ENCODE measurements at places on chromosomes 1 and 21.
A peak's percentile ranks its signal among the peaks of the same experiment; 100 is the strongest.

GRCh38 chr1:61300899-61301298 lies 218.5 kb downstream of the NFIA start:
- no peak for DNase-seq

DNA sequence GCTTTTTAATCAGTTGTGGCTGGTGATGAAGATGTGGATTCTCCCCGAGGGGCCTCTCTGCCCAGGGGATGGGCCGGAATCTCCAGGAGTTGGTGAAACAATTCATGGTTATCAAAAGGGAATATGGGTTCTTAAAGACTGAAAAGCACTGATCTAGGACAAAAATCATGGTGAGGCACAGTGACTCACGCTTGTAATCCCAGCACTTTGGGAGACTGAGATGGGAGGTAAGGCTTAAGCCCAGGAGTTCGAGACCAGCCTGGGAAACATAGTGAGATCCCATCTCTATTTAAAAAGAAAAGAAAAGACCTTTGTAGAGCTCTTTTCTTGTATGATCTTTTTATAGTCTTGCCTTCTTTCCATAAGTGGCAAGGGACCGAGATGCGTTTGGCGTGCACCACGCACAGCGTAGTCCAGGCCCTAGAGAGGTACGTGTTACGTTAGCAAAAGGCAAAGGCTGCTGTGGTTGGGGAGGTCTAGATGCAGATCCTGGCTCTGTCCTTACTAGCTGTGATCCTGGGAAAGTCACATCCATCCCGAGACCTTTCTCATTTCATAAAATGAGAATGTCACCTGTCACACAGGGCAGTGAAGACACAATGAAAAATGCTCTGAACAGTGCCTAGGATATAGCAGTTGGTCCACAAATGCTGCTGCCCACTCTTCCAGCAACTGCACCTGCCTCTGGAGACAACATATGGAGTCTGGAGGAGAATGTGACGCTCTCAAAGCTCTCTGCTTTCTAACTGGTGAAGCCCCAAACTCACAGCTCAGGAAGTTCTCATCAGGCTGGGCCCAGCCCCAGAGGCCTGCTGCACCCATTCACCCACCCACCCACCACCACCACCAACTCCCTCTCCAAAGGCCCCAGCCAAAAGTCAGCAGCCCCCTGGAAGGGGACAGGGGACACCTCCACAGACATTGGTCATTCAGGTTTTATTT lies 54.8 kb downstream of the KIF21B start:
- DNase-seq, result no peak

DNA sequence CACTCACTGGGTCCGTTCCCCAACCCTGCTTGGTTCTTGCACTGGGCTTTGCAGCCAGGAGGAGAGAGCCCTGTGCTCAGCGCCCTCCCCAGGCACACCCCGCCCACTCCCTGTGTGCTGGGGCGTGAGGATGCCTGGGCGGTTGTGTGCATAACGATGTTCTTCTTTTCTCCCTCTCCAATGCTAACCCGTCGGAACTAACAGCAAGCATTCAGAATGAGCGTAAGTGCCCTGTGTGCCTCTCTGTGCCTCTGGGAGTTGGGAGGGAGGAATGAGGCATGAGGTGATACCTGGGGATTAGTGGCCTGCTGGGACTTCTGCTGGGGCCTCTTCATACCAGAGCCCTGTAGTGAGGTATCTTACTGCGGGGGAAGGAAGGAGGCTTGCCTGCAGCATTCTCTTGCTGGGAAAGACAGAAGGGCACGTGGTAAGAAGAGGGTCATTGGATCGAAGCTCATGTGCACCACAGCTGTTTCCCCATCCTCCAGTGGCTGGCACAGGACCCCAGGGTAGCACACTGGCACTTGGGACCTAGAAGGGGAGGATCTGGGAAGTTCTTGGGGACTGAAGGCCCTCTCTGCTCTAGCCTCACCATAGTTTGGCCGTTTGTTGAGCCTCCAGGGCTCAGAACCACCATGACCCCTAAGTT lies 79.8 kb downstream of the NFASC start:
- no peak for DNase-seq

DNA sequence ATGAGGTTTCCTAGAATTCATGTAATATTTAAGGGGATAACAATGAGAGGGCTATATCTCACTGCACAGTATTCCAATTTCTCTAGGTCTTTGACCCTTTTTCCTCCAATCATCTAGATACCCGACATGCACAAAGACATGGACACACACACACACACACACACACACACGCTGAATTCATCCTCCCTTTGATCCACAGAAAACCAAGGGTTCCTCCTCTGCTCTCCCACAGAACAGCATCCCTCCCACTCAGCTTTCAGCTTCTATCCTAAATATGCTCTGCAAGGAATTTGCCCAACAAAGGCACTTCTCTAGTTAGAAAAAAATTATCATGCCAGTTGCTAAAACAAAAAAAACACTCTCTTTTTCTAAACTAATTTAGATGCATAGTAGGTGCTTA lies 231.7 kb downstream of the RGS7 start:
- DNase-seq, result no peak

- no peak for DNase-seq
These were observed 334.2 kb upstream of the SNX7 start for GRCh38 chr1:98327220-98327861.

GRCh38 chr21:37619464-37619974 lies 252.9 kb downstream of the DYRK1A start:
- DNase-seq, result no peak

- no peak for DNase-seq
These were observed 16.5 kb downstream of the PODN start for GRCh38 chr1:53078333-53079101.

DNA sequence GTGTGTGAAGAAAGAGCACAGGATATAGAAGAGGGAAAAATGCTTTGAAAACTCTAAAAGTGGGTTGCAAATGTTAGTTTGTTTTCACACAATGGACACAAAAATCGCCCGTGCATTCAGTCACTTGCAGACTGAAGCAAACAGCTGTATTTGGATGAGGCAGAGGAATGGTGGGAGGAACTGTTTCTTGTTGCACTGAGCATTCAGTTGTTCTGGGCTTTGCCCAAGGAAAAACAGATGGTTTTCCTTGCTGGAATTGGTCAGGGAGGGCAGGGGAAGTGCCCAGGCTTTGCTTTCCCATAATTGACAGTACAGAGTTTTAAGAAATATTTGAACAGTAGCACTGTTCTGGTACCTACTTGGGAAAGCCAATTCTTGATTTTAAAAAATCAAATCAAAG lies 19.5 kb upstream of the WARS2 start:
- no peak for DNase-seq

- no peak for DNase-seq
These were observed at the start of gene AGMAT for GRCh38 chr1:15584489-15585363. Gene AGMAT (minus strand): TSS chr1:15585051. CDS start chr1:15584967, 84 bp downstream.

- no peak for DNase-seq
These were observed 11.4 kb upstream of the S100A8 start for GRCh38 chr1:153402226-153402625.

- DNase-seq, result no peak
These were observed 49.5 kb upstream of the DNAJC6 start for GRCh38 chr1:65259816-65260215.

GRCh38 chr1:151238467-151238739 lies 16.1 kb upstream of the PSMD4 start:
- no peak for DNase-seq

DNA sequence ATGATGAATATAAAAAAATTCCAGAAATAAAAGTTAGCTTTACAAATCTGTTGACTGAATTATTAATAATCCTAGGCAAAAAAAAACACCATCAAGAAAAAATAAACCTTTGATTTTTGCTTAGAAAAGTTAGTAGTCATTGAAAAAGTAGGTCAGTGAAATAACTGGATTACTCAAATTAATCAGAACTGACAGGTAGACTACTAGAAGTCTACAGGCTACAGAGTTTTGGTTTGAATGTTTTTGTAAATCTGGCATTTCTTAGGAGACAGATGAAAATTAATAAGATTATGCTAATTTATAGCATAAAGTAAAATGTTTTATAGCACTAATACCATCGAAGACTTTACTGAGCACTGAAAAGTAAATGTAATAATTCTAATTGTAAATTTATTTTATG lies 511.9 kb downstream of the PTPRC start:
- DNase-seq, result no peak

GRCh38 chr1:218274511-218274910 lies 10.6 kb upstream of the RRP15 start:
- DNase-seq, result peak; percentile 23

GRCh38 chr21:38170704-38171682 lies 85.8 kb upstream of the KCNJ15 start:
- DNase-seq, result peak; percentile 39

GRCh38 chr1:19448491-19449439 lies 36.6 kb downstream of the CAPZB start:
- peak; percentile 79 for DNase-seq

DNA sequence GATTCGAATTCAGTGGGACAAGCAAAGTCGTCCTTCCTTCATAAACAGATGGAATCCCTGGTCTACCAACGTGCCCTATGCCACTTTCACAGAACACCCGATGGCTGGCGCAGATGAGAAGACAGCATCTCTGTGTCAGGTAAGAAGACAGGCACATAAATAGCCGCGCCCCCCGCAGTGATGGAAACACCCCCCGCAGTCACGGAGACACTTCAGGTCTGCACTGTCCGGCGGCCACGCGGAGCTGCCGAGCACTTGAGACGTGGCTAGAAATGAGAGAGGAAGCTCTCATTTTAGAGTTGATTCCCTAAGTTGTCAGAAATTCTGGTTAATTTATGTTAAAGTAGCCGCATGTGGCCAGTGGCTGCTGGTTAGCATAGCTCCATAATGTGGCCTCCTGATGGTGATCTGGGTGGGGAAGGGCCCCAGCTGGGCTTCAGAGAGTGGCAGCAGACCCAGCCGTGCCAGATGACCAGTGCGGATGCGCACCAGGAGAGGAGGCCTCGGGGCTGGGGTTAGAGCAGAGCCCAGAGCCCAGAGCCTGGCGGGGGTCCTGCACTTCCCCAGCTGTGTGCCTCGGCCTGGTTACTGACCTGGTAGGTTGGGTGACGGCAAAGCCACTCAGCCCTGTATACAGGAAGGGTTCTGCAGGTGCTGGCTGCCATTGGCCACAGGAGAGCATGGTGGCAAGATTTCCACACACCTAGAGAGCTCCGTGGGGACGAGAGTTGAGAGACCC lies 2.9 kb downstream of the TPRG1L start:
- DNase-seq, result no peak

Measured in NCI-H524 (cell line).